ENCODE measurements at places on chromosomes 1 and 21.

DNA sequence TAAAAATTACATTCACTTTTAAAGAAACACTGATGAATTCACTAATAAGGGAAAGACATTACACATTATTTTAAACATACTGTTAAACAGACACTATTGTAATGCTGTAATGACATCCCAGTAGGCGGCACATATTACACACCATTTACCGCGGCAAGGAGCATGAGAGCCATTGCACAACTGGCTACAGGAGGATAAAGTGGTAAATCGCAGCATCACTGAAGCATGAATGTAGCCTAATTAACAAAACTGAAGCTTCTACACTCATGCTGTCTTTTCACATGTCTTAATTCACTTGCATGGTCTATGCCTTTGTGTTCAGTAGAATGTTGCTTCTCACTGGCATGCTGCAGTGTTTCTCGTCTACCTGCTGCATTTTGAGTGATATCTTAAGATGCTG lies 1046.0 kb downstream of the MRPL39 start:
- no peak for DNase-seq

DNA sequence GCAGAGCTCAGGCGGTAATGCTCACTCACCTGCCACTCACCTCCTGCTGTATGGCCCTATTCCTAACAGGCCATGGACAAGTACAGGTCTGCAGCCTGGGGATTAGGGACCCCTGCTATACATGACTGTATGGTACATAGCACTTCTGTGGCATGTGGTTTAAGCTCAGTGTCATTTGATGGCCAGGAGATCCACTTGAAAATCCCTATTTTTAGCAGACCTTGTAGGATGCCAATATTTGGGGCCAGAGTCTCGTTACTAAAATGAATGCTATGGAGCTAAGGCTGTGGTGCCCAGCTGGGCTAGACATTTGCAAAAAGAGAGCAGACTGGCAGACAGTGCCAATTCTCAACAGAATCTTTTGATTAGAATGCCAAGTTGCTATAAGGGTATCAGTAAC lies 1.7 kb upstream of the ANGPTL7 start:
- no peak for DNase-seq

GRCh38 chr1:43511394-43511793 lies 19.3 kb upstream of the PTPRF start:
- no peak for DNase-seq

DNA sequence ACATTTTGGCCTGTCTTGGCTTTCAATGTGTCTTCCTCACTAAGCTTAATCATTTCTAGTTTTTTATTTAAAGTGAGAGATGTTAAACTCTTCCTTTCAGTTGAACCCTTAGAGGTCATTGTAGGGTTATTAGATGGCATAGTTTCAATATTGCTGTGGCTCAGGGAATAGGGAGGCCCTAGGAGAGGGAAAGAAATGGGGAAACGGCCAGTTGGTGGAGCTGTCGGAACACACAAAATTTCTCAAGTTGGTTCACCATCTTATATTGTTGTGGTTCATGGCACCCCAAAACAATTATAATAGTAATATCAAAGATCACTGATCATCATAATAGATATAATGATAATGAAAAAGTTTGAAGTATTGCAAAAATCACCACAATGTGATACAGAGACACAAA lies 31.4 kb upstream of the KAZN start:
- no peak for DNase-seq

DNA sequence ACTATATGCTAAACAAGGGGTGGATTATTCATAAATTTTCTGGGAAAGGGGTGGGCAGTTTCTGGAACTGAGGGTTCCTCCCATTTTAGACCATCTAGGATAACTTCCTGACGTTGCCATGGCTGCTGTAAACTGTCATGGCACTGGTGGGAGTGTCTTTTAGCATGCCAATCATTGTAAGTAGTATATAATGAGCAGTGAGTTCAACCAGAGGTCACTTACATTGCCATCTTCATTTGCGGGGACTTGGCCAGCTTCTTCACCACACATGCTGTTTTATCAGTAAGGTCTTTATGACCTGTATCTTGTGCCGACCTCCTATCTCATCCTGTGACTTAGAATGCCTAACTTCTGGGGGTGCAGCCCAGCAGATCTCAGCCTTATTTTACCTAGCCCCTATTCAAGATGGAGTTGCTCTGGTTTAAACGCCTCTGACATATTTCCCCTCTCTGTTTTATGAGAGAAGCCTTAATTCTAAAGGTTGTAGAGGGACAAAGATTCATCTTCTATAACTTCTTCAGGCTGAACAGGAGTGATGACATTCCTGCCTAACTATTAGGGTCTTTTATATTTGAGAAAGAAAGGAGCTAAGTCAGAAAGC lies 60.4 kb downstream of the DIP2A start:
- no peak for DNase-seq

- no peak for DNase-seq
These were observed 33.6 kb upstream of the TNFSF18 start for GRCh38 chr1:173084292-173084691.

DNA sequence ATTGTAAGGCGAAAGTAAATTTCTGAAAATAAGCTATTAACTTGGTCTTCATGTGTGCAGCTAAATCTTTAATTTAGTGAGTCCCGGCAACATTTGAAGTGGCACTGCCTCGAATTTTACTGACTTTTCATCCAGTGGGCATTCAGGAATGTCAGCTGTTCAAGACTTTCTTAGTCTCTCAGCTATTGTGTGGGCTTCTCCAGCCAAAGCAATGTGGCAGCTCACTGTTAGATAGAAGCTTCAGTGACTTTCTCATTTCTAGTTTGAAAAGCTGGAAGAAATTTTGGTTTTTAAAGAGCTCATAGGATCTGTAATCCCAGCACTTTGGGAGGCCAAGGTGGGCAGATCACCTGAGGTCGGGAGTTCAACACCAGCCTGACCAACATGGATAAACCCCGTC lies 44.3 kb upstream of the FAM89A start:
- DNase-seq: no peak

- no peak for DNase-seq
These were observed 170.2 kb downstream of the PLPP3 start for GRCh38 chr1:56409112-56409691.

DNA sequence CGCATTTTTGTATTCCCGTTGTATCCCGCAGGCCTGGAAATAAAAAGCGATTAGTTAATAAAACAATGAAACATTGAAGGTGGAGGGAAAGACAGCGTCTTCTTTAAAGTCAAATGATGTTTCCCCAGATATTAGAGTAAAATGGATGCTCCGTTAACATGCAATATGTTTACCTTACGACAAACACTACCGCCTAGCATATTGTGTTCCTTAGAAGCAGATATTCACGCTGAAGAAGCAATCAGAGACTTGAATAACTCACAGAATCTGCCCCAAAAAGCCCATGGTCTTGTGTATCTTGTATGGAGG lies 583 bp upstream of the B4GALT3 start:
- no peak for DNase-seq

GRCh38 chr1:94746635-94747525 lies 73.3 kb upstream of the SLC44A3 start:
- no peak for DNase-seq

- no peak for DNase-seq
These were observed 58.0 kb downstream of the MATN1 start for GRCh38 chr1:30665216-30666010.

- no peak for DNase-seq
These were observed 29.7 kb upstream of the KDM4A start for GRCh38 chr1:43619996-43620920.

GRCh38 chr1:25072461-25072860 lies 142.4 kb upstream of the RUNX3 start:
- DNase-seq: no peak

- no peak for DNase-seq
These were observed 37.7 kb downstream of the DHRS3 start for GRCh38 chr1:12580054-12580887.

- no peak for DNase-seq
These were observed 37.0 kb upstream of the PARP1 start for GRCh38 chr1:226444901-226445300.

GRCh38 chr1:75338616-75339483 lies 204.7 kb downstream of the LHX8 start:
- no peak for DNase-seq

DNA sequence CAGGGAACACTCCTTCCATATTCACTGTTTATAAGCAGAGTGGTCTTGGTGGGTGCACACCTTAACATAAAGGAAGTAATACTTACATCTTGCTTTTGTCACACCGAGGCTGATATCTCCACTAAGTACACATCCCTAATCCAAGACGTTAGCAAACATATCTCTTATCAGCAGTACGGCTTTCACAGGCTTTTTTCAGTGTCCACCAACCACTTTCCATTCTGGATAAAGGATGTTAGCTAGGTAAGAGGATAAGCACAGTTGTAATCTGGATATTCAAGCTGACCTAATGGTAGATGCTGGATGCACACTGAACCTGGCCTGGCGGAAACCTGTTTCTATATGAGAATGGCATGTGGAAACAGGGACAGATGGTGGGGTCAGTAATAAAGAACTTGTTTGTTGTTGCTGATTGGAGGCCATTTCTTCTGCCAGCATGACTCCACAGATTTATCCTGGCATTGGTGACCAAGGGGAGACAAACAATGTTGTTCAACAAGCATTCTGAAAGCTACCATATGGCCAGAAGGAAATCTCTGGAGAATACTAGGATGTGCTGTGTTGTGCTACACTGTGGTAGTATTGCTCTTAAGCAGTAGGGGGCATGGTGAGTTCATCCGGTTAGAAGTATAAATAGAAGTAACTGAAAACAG lies 416.4 kb downstream of the PTBP2 start:
- no peak for DNase-seq

DNA sequence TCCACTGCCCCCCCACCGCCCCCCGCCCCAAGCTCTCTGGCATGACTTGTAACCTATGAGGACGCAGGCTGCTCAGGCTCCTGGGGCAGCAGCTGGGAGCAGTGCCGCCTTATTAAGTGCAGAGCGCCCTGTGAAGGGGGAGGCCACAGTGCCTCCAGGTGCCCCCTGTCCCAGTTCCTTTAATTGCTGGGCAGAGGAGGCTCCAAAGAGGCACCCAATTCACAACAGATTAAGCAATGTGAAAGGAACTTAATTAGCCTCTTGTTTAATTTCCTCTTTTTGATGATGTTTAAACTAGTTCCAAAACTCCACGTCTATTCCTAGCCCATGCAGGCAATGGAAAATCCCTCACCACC lies 3.0 kb downstream of the RXFP4 start:
- no peak for DNase-seq

GRCh38 chr1:237671262-237671661 lies 219.5 kb downstream of the ZP4 start:
- DNase-seq: no peak

DNA sequence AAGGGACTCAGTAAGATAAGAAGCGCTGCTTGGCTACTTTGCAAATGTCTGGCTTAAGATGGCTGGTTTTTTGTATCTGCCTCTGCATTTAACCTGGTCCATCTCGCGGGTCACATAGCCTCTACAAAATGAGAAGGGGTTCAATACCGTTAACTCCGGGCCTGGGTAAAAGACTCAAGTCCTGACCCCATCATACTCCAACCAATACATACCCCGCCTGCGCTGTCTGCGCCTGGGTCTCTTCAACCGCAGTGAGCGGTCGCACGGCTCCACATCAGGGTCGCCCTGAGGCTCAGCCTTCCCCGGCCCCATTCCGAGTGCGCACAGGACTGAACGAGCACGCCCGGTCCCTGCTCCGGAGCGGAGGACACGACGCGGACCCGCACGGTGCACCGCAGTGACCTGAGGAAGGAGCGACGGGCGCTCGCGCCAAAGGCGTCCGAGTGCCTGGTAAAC lies 558 bp upstream of the PGD start:
- DNase-seq: no peak

Data from stimulated activated CD8-positive, alpha-beta memory T cell treated with anti-CD3 and anti-CD28 coated beads, Interleukin-4, amount 100 ng/mL, for 4 hours (primary cell).